ENCODE measurements at places on chromosomes 4 and X.

DNA sequence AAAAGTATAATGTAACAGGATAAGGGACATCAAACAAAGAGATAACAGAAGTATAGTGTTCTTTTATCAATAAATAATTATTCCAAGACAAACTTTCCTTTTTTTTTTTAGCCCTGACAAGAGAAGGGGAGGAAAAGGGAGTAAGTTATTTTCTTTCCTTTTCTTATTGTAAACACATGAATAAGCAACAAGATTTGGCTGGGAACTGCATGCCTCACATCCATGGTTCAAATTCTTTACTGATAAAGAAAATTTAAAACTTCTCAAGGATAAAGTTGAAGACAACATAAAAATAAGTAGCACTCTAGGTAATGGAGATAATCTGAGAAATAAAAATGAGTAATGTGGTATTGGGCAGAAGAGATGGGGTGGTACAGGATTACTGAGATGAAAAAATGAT lies 71.6 kb downstream of the NEK1 start:
- no peak for DNase-seq

DNA sequence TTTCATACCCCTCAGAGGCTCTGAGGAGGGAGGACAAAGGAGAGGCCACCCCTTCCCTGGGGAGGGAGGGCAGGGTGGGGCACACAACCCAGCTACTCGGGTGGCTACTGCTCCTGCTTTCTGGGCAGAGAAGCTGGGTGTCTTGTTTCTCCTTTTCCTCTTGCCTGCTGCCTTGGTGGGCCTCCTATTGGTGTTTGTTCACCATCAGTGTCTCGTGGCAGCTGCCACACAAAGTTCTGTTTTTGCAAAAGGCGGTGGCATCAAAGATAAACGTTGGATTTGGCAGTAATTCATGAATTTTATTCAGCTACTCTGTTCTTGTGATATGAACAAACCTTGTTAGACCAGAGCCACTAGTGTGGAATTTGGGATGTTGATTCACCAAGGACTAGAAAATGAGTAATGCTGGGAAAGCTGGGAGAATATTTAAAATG lies 153.0 kb upstream of the SCML1 start:
- DNase-seq = no peak

GRCh38 chr4:14465507-14465906 lies 536.8 kb upstream of the CPEB2 start:
- DNase-seq = no peak

- DNase-seq = no peak
Measured at GRCh38 chrX:117743469-117744251, 372.9 kb downstream of the KLHL13 start.

GRCh38 chr4:112532267-112532666 lies 16.3 kb upstream of the NEUROG2 start:
- no peak for DNase-seq
